A549 treated with Mapracorat at 1 μM for 4 hours (cell line): ENCODE measurements at places on chromosomes 3 and 15. TPM values are rescaled to one million over a fixed set of nuclear protein-coding genes. Genes with fewer than 3 reads are reported as not detected.

The FANCD2OS gene
- not detected in 5 replicates for total RNA-seq

The HRG gene
- not detected in 5 replicates for total RNA-seq

The FEZF2 gene
- total RNA-seq: not detected in 5 replicates

The NOX5 gene
- 0.21 to 0.43 TPM (median 0.30 TPM) in 5 replicates for total RNA-seq

The WDR72 gene
- total RNA-seq: 6.0 to 7.3 TPM (median 6.9 TPM) in 5 replicates

The SEMA3B gene
- 5.3 to 9.6 TPM (median 8.3 TPM) in 5 replicates for total RNA-seq

The PAK6 gene
- 0.43 to 0.86 TPM (median 0.60 TPM) in 5 replicates for total RNA-seq

The HTD2 gene
- total RNA-seq: 7.3 to 8.3 TPM (median 7.7 TPM) in 5 replicates

The AMT gene
- 0.28 to 0.73 TPM (median 0.44 TPM) in 4 of 5 replicates, not detected in the other for total RNA-seq

The ROBO1 gene
- total RNA-seq: 9.1 to 16.3 TPM (median 15.1 TPM) in 5 replicates

The SPINT1 gene
- 0.59 to 1.2 TPM (median 0.91 TPM) in 5 replicates for total RNA-seq

The LRTM1 gene
- not detected in 5 replicates for total RNA-seq

The KNG1 gene
- total RNA-seq: not detected in 5 replicates
